Fibroblast of skin of right biceps (primary cell): ENCODE measurements at places on chromosomes 6 and 20.
A peak's percentile ranks its signal among the peaks of the same experiment; 100 is the strongest.

DNA sequence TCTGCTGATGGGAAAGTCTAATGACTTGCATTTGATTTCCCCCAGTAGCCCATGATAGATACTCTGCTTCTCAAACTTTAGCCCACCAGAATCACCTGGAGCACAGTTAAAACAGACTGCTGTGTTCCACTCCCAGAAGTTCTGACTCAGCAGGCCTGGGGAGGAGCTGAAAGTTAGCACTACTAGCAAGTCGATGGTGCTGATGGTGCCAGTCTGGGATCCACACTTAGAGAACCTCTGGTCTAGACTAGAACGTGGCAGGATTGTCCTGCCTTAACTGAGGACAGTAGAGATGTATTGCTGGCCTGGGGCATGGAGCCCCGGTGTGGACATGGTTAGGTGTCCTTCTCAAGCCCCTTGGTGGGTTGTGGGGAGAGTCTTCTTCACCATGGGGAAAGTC is 8.7 kb downstream of the TOX2 start:
- no peak for DNase-seq

GRCh38 chr6:168060521-168060931 is 18.5 kb downstream of the FRMD1 start:
- peak; percentile 34 for DNase-seq

DNA sequence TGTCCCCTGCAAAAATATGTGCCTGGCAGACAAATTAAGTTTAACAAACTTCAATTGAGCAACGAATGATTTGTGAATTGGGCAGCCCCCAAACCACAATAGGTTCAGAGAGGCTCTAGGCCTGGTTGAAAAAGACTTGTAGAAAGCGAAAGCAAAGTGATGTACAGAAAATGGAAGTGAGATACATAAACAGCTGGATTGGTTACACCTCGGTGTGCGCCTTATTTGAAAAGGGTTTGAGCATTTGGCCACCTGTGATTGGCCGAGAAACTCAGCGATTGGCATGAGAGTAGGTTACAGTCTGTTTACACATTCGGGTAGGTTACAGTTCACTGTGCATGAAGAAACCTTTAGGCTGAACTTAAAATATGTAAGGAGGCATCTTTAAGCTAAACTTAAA is 136.9 kb downstream of the CD83 start:
- DNase-seq, result no peak

DNA sequence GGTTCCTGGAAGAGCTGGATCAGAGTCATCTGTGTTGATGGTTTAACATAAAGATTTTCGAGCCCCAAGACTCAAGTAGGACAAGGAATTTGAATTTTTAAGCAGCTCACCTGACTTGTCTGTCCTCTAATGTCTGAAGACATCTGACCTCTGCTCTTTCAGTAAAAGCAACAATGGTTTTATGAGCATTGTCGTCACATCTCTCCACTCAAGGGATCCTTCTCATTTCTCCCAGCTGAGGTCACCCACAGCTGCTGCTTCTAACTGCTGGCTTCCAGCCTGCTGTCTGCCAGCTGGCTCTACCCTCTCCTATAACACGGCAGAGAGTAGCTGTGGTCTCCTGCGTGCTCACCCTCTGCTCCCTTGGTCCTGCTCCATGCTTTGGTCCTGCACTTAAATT is 24.7 kb upstream of the HDAC2 start:
- peak; percentile 93 for DNase-seq

DNA sequence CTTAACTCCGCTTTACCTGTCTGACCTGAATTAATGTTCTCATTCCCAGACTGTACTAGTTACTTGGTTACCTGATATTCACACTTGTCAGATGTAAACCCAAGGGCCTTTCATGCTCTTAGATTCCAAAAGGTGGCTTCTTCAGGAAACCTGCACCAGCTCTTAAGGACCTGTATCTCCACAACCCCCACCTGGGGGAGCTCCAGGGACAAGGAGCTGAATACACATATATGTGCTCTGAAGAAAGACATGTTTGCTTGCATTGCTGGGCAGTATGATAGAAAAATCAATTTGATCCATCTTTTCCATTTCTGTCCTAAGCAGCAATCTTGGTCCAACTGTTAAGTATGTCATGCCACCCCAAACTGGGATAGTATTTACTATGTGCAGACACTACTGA is 64.8 kb upstream of the POU3F2 start:
- peak; percentile 35 for DNase-seq
